ENCODE measurements at places on chromosomes 11 and 22.

DNA sequence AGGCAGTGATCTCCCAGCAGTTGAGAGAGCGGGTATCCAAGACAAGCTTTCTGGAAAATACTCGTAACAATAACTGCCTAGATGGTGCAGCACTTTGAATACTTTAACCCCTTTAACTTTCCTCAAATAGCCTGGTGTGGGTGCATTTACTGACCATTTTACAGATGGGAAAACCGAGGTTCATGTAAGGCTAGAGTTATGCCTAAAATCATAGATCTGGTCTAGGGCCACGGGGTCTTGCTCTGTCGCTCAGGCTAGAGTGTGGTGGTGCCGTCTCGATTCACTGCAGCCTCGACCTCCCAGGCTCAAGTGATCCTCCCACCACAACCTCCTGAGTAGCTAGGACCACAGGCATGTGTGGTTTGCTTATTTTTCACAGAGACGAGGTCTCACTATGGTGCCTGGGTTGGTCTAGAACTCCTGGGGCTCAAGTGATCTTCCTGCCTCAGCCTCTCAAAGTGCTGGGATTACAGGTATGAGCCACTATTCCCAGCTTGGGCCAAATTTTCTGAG, 269.2 kb upstream of the SYN3 start:
- no peak for DNase-seq

DNA sequence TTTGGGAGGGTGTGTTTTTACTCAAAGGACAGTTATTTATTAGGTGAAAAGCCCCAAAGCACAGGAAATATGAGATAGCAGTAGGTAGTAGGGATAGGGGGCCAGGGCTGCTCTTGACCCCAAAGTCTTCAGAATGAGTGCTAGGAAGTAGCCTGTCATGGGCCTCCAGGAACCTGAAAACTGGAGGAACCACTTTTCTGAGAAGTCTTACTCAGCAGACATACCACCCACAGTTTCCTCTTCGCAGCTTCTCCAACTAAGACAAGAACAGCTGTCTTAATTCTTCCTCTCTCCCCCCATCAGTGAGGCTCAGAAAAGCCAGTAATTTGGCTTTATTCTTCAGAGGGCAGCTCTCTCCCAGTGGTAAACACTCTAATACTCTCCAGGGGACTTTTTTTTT, 84.0 kb upstream of the CTSC start:
- DNase-seq, result peak; percentile 68

DNA sequence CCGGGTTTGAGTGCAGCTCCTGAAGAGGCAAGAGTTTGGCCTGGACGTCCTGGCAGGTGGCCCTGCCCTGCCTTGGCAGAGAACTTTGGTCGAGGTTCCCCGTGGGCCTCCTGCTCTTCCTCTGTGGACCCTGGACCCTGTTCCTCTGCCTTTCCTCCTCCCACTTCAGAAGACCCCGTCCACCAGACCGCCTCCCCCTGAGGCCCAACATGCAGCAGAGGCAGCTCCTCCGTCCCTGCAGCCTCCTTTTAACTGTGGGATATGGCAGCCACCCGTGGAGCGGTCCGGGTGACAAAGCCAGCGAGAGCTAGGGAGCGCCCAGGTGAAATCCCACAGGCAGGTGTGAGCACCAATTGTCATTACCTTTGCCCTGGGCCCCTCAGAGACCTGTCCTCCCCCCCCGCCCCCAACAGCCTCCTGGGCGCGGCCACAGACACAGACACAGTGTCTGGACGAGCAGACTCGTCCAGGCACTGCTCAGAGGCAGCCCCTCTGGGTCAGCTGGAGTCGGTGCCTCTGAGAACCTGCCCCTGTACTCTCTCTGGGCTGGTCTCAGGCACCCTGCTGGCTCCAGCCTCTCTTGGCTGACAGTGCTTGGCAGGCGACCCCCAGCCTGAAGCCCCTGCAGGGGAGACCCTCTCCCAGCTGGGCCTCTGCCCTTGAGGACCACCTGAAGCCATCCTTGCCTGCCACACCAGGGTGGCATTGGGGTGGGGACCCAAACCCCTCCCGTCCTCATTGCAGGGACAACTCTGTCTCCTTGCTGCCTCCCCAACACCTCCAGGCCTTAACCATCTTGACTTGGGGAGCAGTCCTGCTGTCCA, 4.1 kb upstream of the PTDSS2 start:
- no peak for DNase-seq

DNA sequence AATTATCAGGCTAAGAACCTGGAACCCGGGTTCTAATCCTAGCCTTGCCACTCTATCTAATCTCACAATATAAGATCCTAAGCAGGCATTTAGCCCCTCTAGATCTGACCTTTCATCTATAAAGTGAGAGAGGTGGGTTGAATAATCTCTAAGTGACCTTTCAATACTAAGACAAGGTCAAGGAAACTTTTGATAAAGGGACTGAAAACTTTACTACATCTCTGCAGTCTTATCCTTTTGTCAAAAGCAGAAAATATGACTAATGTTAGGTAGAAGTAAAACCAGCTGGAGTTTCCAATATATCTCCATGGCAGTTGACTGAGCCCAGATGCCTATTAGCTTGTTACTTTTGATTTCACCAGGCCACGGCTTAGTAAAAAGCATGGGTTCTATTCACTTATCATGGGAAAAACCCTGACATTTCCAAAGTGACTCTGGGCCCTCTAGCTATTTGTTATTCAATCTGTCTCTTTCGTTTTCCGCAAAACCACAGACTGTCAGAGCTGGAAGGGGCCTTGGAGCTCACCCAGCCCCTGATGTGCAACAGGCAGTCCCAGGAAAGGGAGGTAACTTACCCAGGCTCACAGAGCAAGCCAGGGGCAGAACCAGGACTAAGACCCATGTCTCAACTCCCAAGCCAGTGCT, 75.8 kb downstream of the RAB30 start:
- peak; percentile 53 for DNase-seq

GRCh38 chr11:123209591-123209990, 14.5 kb upstream of the CLMP start:
- DNase-seq, result no peak

GRCh38 chr11:33178443-33179180, 17.3 kb upstream of the CSTF3 start:
- no peak for DNase-seq

GRCh38 chr22:31126128-31126868, 3.5 kb downstream of the INPP5J start:
- no peak for DNase-seq

Data from fibroblast of mammary gland (primary cell).